ENCODE measurements at places on chromosomes 5 and 9.

- no peak for DNase-seq
Observed at GRCh38 chr9:90012949-90013348, 408.1 kb downstream of the GADD45G start.

DNA sequence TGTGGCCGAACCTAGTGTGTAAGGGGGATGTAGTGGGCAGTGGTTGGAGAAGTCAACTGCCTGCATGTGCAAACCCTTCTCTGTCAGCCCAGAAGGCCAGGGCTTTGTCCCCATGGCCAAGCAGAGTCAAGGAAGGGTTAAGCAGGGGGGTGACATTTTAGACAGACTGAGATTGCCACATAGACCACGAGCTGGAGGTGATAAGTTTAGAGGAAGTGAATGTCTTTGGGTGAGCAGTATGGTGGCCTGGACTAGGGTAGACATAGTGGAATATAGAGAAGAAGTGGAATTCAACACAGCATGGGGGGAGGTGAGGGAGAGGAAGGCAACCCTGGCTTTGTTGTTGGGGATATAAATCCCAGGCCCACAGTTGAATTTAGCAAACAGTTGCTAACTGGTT, 38.7 kb upstream of the CDKN2AIPNL start:
- DNase-seq = no peak

- DNase-seq = no peak
Observed at GRCh38 chr9:125839317-125839716, 92.1 kb downstream of the PBX3 start.

- no peak for DNase-seq
Observed at GRCh38 chr9:114364134-114365041, 23.4 kb downstream of the AKNA start.

- no peak for DNase-seq
Observed at GRCh38 chr5:13821366-13821765, 123.1 kb downstream of the DNAH5 start.

DNA sequence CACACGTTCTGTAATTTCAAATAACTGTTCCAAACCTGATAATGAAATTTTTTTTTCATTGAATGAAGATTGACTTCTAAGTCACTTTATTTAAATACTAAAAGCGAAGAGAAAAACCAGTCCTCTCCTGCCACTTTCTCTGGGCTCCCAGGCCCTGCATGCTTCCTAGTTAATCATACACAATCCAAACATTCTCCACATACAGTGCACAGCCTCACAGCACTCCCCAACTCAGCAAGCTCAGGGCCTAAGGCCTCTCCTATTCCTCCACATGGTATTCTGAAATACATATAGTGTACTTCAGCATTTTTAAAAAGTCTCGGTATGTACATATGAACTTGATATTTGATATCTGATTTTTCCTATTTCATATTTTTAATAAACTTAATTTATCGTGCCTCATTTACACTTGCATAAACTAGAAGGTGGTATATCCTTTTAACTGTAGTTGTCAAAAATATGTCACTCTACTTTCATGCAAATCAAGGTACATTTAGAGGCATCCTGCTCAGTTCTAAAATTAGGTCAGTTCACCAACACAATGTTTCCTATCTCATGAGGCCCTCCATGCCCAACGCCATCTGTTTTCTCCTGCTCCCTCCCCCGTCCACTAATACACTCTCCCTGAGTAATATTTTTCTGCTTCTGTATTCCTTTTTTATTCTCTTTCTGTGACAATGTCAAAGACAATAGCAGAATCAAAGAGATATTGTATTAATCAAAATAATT, 206.7 kb downstream of the ARRDC3 start:
- no peak for DNase-seq

- DNase-seq = no peak
Observed at GRCh38 chr5:131272724-131273123, 8.9 kb downstream of the CDC42SE2 start.

Data from H7 (cell line).